Gastrocnemius medialis (tissue), 4 donors: ENCODE measurements at places on chromosomes 13 and 19. TPM values are rescaled to one million over a fixed set of nuclear protein-coding genes. Genes with fewer than 3 reads are reported as not detected.
A peak's percentile ranks its signal among the peaks of the same experiment; 100 is the strongest.

Gene CEACAM16
- not detected for total RNA-seq

Gene PSG5
- not detected for total RNA-seq

Gene SUGT1
- 38.1 TPM for total RNA-seq

Gene ZNF77
- total RNA-seq: 1.4 TPM

Gene LGI4
- total RNA-seq: 29.1 TPM

Gene TJP3
- total RNA-seq: 1.6 TPM

DNA sequence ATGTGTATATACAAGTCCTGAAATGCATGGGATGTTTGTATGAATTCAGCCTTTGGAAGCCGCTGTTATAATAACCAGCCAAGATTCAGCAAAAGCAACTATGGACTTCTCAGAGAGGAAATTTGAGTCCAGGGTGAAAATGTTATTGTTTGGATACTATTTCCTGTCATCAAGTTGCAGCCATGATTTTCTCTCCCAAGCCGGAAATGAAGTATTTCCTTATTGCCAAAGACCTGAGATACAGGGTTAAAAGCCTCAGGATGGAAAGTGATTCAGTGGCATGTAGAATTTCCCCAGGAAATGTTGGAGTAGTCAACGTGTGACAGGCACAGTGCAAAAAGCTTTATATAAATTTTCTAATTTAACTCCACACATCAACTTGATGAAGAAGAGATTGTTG, 133.9 kb downstream of the IRS2 start:
- DNase-seq: no peak

DNA sequence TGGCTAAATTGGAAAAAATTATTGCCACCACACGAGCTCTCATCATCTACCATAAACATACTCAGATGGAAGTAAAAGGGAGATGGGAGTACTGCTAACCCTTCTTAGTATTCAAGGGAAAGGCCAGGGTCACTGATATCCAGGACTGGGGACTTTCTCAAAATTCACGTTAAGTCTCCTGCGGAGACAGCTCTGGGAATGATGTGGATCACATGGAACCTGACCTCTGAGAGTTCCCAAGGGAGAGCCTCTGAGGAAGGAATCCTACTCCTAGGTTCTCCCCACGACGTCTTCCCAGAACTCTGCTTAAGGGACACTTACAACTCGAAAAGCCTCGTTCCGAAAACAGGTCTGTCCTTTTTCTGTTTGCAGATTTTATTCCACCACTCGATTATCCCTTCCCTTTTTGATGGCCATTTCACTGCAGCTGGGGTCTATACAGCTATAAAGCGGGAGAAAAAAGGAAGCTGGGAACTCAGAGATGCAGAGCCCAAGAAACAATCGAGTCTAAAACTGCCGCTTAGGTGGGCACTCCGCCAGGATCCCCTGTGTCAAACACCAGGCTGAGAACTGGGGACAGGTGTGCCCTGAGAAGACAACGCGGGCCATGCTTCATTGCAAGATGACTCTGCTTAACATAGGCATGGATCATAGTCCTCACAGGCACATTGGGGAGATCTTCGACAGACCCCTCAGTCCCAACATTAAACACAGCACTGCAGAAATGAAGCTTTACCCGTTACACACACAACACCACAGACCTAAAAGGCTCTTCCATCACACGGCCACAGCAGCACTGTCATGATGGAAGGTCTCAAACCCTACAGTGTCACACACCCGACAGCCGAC, 823 bp upstream of the ZNF567 start:
- no peak for DNase-seq

DNA sequence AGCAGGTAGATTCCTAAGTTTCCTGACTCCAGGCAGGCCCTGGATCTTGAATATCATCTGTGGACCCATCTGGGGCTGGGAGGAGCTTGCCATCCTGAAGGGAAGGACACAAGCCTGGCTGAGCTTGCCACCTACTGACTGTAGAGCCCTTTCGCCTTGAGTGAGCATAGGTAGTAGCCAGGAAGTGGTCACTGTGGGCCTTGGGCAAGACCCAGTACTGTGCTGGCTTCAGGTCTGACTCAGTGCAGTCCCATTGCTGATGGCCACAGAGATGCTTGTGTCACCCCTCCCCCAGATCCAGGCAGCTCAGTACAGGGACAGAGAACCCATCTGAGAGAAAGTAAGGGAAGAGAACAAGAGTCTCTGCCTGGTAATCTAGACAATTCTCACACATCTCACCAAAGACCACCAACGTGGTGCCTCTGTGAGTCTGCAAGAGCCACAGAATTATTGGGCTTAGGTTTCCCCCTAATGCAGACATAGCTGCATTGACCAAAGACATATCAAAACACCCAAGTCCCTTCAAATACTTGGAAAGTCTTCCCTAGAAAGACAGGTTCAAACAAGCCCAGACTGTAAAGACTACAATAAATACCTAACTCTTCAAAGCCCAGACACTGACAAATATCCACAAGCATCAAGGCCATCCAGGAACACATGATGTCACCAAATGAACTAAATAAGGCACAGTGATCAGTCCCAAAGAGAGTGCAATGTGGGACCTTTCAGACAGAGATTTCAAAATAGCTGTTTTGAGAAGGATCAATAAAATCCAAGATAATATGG, 108.2 kb upstream of the WASF3 start:
- DNase-seq: no peak

- DNase-seq: no peak
Measured at GRCh38 chr19:44142059-44142433, 692 bp downstream of the ZNF234 start.

- DNase-seq: no peak
Measured at GRCh38 chr19:31387717-31388301, 38.6 kb upstream of the TSHZ3 start.

- no peak for DNase-seq
Measured at GRCh38 chr13:25673711-25674110, 301.9 kb downstream of the ATP8A2 start.

GRCh38 chr19:10292206-10292788, 2.5 kb downstream of the ICAM5 start:
- DNase-seq: peak; percentile 47

- no peak for DNase-seq
Measured at GRCh38 chr13:33383724-33384577, 98.4 kb upstream of the STARD13 start.

- DNase-seq: peak; percentile 83
Measured at GRCh38 chr19:2550431-2551171, 74.7 kb downstream of the GADD45B start.

- DNase-seq: no peak
Measured at GRCh38 chr19:33263325-33264023, 37.8 kb upstream of the SLC7A10 start.

DNA sequence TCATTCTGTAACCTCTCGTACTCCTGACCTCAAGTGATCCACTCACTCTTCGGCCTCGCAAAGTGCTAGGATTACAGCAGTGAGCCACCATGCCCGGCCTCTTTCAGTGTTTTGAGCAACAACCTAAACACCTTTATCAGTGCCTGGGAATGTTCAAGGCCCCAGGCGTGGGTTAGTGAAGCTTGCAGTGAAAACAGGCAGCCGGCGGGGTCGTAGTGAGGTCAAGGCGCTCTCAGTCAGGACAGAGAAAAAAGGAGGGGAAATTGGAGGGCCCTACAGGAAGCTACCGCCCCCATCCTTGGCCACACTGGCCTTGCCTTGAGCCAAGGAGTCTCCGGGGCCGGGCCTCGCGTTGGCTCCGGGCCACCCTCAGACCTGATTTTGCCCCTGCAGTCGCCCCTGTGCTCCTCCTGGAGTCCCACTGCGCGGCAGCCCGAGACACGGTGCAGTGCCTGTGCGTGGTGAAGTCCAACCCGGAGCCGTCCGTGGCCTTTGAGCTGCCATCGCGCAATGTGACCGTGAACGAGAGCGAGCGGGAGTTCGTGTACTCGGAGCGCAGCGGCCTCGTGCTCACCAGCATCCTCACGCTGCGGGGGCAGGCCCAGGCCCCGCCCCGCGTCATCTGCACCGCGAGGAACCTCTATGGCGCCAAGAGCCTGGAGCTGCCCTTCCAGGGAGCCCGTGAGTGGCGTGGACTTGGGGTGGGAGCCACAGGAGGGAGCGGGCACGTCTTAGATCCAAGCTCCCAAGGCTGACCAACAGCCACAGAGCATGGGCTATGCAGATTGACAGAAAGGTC, 17.7 kb downstream of the MAG start:
- DNase-seq: no peak

DNA sequence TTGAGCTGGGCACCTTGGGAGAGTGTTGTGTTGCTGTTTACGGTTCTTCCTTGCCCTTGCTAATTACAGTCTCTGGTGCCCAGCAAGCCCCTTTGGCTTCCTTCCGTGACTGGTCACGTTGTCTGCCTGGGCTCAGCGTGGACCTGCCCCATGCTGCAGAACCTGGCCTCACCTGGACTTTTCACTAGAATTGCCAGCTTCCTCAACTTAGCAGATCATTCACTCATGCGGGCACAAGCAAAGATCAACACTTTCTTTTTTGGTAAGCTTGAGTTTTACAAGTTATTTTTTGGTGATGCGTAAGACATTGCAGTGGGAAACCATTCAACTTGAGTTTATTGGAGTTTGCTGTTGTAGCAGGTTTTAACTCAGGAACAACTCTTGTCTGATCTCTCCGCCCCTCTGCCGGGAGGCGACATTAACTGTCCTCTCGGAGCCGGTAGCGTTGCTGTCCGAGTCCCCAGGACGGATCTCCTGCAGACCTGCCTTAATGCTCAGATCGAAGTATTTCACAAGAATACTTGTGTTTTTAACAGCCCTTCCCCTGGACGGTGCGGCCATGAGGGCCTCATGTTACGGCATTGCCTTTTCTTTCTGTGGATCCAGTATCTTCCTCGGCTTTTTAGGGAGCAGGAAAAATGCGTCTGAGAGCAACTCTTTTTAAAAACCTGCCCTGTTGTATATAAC, 15.7 kb upstream of the TEX29 start:
- DNase-seq: no peak

GRCh38 chr19:46319613-46320012, 22.8 kb downstream of the HIF3A start:
- DNase-seq: no peak

DNA sequence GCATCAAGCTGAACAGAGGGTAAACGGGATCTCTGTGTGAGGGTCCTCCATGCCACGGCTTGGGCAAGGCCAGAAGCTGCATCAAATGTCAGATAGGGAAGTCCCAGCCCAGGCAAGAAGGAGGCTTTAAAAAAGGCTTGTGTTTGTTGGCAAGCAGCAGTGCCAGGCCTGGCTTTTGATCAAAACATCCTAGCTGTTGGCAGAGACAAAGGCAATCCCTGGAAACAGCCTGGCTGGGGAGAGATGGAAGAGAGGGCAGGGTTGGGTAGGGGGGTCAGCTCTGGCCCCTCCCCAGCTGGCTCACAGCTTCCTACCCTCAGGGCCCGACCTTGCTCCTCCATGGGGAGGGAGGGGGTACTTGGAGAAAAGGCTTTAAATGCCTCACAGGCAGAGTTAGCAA, 61.8 kb upstream of the KCTD15 start:
- no peak for DNase-seq

DNA sequence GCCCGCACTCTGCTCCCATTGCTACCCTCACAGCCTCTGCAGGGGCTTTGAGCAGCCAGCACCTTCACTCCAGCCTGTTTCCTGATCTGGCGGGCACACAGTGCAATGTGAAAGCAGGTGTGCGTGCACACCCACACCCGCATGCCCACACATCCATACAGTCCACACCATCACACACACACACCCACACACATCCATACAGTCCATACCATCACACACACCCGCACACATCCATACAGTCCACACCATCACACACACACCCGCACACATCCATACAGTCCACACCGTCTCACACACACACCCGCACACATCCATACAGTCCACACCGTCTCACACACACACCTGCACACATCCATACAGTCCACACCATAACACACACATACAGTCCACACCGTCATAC, 28.0 kb downstream of the PIAS4 start:
- DNase-seq: no peak
